Renal cortex interstitium (tissue), 15 donors: ENCODE measurements at places on chromosomes 13 and 19. TPM values are rescaled to one million over a fixed set of nuclear protein-coding genes. Genes with fewer than 3 reads are reported as not detected.

DNA sequence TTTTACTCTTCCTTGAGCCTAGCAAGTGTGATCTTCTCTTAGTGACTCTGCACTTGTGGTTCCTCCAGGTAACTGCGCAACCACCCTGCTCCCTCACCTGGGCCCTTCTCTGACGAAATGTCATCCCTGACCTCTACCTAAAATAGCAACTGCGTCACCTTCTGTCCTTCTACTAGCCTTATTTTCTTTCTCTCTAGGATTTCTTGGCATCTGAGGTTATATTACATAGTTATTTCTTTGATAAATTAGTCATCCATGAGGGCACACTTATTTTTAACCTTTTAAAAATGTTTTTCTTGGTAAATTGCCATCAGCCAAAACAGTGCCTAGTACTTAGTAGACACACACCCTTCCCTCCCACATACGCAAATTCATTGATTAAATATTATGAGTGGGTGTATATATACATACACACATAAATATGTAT is 355.5 kb downstream of the ENOX1 start:
- DNase-seq, result no peak

GRCh38 chr13:109783815-109784589 is 2.4 kb downstream of the IRS2 start:
- no peak for DNase-seq

DNA sequence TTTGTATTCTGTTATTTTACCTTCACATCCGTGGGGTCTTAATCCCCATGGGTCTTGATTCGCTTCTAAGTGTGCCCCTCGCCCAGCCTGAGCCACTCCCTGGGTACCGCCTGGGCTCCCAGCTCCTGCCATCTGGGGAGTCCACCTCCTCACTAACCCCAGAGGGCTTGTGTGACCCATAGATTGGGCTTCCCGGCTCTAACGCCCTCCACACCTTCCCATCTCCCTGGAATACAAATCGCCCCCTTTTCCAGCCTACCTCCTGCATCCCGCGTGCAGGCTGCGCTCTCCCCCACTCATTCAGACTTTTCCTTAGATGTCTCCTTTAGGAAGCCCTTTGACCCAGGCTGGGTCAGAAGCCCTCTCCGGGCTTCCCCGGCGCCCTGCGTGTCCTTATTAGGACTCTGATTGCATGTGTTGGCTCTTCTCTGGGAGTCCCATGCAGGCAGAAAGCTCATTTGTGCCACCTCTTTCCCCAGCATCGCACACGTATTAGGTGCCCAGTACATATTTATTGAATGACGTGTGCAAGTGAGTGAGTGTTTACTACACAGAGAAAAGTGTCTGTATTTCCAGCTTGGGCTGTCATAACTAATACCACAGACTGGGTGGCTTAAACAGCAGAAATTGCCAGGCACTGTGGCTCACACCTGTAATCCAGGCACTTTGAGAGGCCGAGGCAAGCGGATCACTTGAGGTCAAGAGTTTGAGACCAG is 757 bp downstream of the CCDC124 start:
- DNase-seq, result no peak

- DNase-seq, result no peak
Measured at GRCh38 chr19:14516746-14517438, 1.3 kb downstream of the DNAJB1 start.

GRCh38 chr19:4472174-4472974 is at the start of gene HDGFL2:
HDGFL2 (plus strand) TSS chr19:4472297; CDS start chr19:4472351, 54 bp downstream.
- DNase-seq, result no peak

GRCh38 chr19:2110822-2111221 is 14.1 kb downstream of the IZUMO4 start:
- DNase-seq, result no peak

- no peak for DNase-seq
Measured at GRCh38 chr13:43127103-43127798, 103.9 kb downstream of the DNAJC15 start.

DNA sequence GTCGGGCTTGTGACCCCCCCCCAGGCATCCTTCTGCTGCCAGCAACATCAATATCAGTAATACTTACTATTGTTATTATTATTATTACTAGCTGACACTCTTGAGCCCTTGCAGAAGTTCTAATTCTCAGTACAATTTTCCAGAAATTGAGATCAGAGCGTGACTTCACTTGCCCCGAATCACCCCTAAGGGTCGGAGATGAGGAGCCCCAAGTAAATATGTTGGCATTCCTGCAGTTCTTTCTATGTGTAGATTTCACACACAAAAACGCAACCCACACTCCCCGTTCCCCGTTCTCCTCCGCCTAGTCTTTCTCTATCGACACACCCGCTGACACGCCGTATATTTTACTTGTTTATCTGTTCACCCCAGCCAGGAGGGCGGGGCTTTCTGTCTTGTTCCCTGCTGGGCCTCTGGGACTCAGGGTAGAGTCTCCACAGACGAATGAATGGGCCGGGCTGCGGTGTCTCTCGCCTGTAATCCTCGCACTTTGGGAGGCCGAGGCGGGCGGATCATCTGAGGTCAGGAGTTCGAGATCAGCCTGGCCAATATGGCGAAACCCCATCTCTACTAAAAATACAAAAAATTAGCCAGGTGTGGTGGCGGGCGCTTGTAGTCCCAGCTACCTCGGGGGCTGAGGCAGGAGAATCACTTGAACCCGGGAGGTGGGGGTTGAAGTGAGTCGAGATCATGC is 14.7 kb downstream of the TLE5 start:
- DNase-seq, result no peak

GRCh38 chr19:49654581-49654980 is 11.1 kb downstream of the IRF3 start:
- no peak for DNase-seq

DNA sequence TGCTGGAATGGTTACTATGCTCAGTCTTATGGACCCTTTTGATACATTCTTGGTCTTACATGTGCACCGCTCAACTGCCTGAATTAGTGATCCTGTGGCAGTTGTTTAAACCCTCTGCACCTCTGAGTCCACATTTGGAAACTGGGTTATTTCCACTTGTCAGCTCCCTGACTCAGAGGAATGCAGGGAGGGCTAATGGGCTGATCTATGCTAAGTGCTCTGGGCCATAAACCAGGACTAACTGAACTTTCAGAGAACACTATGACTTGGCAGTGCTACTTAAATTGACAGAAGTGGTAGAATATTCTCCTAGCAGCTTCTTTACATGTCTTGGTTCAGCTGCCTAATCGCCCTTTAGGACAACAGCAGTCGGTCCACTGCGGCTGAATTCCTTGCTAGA is 26.8 kb upstream of the MED4 start:
- no peak for DNase-seq

GRCh38 chr13:113732961-113733950 is 25.8 kb upstream of the TMEM255B start:
- DNase-seq, result no peak

- no peak for DNase-seq
Measured at GRCh38 chr13:30111810-30112209, 195.5 kb downstream of the KATNAL1 start.

- no peak for DNase-seq
Measured at GRCh38 chr19:10655457-10656312, 1.5 kb downstream of the ILF3 start.

DNA sequence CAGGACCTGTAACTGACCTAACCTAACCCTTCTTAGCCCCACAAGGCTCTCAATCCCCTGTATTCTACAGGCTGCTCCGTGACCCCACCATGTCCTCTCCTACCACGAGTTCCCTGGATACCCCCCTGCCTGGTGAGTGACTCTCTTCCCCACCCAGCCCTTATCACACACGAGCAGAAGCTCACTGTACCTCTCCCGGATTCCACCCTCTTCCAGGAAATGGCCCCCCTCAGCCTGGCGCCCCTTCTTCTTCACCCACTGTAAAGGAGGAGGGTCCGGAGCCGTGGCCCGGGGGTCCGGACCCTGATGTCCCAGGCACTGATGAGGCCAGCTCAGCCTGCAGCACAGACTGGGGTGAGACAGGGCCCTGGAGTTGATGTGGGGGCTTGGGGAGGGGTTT is 1.3 kb downstream of the NR1H2 start:
- no peak for DNase-seq

DNA sequence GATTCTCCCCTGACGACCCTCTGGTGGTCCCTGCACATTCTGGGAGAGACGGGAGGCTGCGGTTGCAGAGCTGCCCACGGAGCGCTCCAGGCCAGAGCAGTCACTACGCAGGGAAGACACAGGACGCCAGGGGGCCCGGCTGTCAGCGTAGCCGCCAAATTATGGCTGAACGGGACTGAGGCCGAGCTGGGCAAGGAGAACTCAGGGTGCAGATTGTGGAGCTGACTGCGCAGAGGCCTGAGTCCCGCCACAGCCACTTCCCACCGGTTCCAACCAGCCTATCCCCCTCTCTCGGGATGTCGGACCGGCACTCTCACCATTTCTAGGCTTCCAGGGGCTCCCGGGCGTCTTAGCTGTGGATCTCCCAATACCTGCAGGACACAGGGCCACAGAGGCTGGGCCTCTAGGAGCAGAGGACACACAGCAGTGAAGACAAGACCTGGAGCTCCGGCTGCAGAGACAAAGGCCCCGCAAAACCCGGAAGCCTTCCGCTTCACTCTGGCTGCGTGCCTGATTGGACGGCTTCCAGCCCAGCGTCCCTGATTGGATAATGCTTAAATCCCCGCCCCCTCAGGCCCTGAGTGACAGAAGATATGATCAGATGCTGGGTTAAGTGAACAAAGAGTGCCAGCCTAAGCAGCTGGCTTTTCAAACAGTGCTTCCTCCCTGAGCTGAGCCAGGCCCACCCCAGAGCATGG is at the start of gene ZNF737:
TSS of gene ZNF737 (minus strand) at position 461 of the 698 bp plus-strand sequence. CDS start at position 320, 141 bp downstream.
- DNase-seq, result peak; percentile 96

DNA sequence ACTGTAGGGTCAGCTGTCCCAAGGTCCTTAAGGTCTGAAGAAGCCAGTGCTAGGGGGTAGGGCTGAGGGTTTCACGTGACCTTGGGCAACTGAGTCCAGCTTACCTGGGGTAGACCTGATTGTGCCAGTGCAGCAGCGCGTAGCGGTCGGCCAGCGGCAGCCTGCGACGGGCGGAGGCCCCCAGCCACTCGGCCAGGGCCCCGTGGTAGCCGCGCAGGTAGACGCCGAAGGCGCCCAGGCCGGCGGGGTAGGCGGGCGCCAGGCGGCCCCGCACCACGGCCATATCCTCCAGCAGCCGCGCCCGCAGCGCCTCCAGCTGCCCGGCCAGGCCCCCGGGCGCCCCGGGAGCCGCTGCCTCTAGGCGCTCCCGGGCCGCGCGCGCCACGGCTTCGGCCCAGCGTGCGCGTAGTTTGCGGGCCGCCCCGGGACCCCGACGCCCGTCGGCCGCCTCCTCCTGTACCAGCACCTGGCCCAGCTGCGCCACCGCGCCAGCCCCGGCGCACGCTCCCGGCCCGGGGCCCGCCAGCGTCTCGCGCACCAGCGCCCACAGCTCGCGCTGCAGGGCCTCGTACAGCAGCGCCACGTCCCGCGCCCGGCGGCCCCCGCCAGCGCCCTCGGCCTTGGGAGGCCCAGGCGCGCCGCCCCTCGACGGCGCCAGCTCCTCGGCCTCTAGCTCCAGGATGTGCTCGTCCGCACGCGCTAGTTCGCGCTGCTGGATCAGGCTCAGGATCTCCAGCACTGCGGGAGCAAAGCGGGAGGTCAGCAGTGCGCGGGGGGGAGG is 10.9 kb downstream of the EXOC3L2 start:
- no peak for DNase-seq

DNA sequence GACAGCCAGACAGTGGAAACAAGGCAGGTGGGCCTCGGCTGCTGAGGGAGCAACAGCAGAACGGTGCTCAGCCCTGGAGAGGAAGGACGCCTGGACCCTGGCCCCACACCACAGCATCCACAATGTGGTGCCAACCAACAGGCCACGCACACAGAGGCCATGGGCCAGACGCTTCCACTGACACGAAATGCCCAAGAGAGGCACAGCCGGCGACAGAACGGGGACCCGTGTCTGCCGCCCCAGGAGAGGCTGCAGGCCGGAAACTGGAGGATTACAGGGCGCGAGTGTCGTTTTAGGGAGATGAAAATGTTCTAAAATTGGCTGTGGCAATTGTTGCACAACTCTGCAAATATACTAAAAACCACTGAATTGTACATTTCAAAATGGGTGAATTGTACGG is 69.7 kb downstream of the RASA3 start:
- no peak for DNase-seq

- no peak for DNase-seq
Measured at GRCh38 chr19:17235300-17235970, 9.4 kb downstream of the OCEL1 start.

GRCh38 chr13:79987761-79988160 is 353.2 kb downstream of the SPRY2 start:
- DNase-seq, result no peak

DNA sequence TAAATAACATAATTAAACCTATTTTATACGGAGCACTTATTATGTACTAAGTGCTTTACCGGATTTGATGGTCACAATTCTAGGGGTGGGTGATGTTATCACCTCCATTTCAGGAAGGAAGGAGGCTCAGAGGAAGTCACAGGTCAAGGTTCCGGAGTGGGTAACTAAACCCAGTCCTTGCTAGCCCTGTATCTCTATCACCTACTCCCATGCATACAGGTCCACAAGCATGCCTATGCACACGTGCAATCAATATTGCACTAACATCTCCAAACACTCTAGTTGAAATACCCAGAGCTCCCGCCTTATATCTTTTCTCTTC is 17.8 kb upstream of the FOSB start:
- no peak for DNase-seq

- DNase-seq, result peak; percentile 33
Measured at GRCh38 chr19:8654591-8655339, 24.3 kb downstream of the NFILZ start.

GRCh38 chr13:76677043-76677442 is 209.2 kb downstream of the KCTD12 start:
- peak; percentile 17 for DNase-seq

GRCh38 chr13:41402691-41403511 is 54.4 kb upstream of the RGCC start:
- DNase-seq, result no peak

DNA sequence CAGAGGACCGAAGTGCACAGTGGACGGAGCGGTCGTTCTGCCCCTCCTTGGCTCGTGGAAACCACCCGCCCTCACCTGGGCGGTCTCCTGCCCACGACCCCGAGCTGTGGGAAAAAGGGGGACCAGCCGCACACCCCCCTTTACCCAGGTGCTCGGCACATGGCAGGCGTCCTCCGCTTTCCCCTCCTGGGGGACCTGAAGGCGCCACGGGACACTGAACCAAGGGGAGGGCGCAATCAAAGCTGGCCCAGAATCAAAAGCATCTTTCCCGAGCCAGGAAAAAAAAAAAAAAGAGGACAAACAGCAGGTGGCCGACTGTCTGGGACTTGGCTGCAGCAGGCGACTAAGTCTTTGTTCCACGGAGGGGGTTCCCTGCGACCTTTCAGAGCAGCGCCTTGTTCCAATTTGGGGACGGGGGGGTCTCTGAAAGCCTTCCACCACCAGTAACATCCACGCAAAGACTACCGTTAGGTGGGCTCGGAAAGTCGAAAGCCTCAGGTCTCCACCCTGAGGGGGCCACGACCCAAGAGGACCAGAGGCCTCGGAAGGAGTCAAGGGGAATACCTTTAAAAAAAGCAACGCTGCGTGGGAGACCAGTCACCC is 1.1 kb downstream of the MBD3 start:
- DNase-seq, result no peak

The CYP4F2 gene
- polyA plus RNA-seq, result 0.53 TPM

The CCDC194 gene
- polyA plus RNA-seq, result 2.3 TPM

The CYP4F8 gene
- polyA plus RNA-seq, result not detected

The PPP1R37 gene
- polyA plus RNA-seq, result 23.3 TPM

The TBC1D4 gene
- polyA plus RNA-seq, result 47.5 TPM

The SBK2 gene
- polyA plus RNA-seq, result 1.4 TPM

The KLK14 gene
- 0.22 TPM for polyA plus RNA-seq
